ENCODE measurements at places on chromosomes 2 and 18.

- no peak for DNase-seq
These were observed 64.4 kb downstream of the KLHL29 start for GRCh38 chr2:23449413-23449812.

- DNase-seq: peak; percentile 55
These were observed 1.0 kb upstream of the B4GALT6 start for GRCh38 chr18:31685097-31686082.

GRCh38 chr2:105307550-105307949 lies 22.0 kb downstream of the TGFBRAP1 start:
- no peak for DNase-seq

- DNase-seq: no peak
These were observed 92.2 kb upstream of the PID1 start for GRCh38 chr2:229363185-229363814.

GRCh38 chr2:85754313-85755095 lies 713 bp downstream of the ATOH8 start:
- no peak for DNase-seq

GRCh38 chr2:10688921-10689807 lies 611 bp downstream of the NOL10 start:
- no peak for DNase-seq

GRCh38 chr2:205590759-205591158 lies 91.5 kb upstream of the NRP2 start:
- no peak for DNase-seq

GRCh38 chr2:230765611-230766300 lies 53.1 kb downstream of the CAB39 start:
- DNase-seq: no peak

GRCh38 chr2:172294983-172295382 lies 132.4 kb upstream of the ITGA6 start:
- DNase-seq: no peak

DNA sequence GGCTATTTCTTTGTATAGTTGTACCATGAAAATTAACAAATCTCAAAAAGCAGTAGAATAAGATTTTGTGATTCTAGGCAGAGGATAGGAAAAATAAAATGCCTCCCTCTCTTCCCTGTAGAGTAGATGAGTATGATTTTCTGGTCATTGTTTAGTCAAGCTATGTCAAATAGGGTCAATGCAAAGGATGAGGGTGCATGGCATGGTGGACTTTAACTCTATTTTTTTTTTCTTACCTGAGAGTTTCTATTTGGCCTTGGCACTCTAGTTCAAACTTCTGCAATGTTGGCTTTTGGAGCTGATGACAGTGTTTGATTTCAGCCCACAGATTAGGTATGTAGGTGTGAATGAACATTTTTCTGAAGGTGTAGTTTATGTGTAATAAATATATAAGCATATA lies 224.5 kb downstream of the TRIB2 start:
- no peak for DNase-seq

DNA sequence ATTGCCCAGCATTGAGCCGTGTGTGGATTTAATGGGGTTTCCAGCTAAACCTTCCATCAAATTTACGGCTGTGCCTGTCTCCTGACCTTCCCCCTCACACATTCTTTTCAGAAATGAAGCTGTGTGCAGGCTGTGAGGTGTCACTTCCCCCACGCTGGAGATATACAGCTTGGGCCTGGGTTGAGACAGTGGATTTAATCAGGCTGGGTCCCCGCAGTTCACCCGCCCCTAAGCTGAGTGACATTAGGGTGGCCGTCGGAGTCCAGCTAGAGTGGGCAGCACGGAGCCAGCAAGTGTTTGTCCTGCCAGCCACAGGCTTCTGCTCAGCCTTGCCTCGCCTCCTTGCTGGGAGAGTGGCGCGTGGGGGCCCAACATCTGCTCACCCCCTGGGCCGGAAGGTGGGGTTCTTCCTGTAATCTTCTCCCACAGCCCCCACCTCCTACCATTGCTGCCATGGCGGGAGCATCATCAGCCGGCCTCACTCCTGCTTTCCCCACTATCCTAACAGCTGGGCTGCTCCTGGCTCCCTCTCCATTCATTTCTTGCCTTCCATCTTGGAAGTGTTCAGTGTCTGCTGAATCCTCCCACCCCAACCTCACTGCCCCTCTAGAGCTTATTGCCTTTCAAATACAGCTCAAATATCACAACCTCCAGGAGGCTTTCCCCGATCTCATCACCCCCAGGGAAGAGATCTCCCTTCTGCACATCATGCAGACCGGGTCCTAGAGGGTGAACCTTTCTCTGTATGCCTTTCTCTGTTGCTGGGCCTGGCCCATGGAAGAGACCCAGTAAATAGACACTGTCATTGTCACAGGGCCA lies 149.0 kb downstream of the GLI2 start:
- no peak for DNase-seq

- DNase-seq: no peak
These were observed 868.1 kb upstream of the CNTNAP5 start for GRCh38 chr2:123157016-123157415.

DNA sequence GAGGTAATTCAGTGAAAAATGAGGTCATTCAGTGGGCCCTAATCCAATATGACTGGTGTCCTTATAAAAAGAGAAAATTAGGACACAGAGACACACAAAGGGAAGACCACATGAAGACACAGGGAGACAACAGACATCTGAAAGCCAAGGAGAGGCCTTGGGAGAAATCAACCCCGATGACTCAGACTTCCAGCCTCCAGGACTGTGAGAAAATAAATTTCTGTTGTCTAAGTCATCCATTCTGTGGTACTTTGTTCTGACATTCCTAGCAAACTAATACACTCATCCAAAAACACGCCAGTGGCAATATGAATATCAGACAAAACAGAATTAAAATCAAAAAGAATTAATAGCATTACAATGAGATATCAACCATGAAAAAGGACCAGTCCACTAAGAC lies 303.7 kb downstream of the SS18 start:
- DNase-seq: no peak

DNA sequence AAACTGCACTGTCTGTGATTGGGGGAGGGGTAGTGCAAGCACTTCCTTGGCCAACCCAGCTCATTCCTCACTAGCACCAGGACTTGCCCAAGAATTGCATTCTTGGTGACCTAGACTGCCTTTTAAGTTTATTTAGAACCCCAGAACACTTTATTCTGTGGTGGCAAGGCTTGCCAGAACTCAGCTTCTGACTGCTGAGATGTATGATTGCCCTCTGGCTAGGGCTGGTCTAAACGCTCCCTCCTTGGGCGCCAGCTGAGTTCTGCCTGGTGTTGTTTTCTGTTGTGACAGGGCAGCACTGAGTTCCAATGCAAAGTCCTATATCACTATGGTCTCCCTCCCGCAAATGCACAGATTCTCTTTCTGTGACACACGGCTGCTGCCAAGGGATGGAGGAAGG lies 247.7 kb downstream of the ZNF385B start:
- no peak for DNase-seq

GRCh38 chr2:159096901-159097300 lies 128.5 kb downstream of the TANC1 start:
- no peak for DNase-seq

DNA sequence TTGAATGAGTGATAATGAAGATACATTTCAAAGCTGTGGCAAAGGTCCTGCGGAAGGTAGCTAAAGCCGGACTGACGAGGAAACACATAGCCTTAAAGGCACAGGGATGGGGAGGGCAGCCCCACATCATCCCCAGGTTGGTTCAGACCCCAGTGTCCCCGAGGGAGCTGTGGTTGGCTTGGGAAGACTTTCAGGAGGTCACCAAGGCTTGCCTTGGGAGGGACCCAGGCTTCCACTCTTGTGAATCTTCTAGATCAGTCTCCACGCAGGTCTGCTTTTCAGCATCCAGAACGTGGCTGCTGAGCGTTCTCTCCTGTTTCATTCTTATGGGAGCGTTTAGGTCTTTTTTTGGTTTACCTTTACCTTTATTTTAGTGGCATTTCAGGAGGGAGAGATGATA lies 16.8 kb downstream of the KIF1A start:
- DNase-seq: no peak

DNA sequence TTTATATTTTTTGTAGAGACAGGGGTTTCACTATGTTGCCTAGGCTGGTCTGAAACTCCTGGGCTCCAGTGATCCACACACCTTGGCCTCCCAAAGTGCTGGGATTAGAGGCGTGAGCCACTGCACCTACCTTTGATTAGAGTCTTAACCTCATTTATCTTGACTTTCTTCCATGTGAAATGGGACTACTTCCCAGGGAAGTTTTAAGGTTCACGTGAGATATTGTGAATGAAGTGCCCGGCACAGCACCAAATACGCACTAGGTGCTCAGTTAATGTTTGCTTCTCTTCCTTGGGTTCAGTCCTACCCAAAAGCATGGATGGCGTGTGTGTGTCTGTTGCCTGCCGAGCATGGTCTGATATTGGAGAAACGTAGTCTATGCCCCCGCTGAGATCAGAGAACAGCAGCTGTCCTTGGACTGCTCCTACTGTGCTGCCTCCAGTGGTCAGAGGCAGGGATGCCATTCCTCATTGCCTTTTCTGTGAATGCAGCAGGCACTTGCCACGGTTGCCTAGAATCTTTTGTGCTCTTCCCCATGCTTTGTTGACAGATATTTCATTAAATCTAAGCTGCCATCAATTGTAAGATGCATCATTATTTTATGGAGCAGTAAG lies 12.3 kb upstream of the TFCP2L1 start:
- no peak for DNase-seq

DNA sequence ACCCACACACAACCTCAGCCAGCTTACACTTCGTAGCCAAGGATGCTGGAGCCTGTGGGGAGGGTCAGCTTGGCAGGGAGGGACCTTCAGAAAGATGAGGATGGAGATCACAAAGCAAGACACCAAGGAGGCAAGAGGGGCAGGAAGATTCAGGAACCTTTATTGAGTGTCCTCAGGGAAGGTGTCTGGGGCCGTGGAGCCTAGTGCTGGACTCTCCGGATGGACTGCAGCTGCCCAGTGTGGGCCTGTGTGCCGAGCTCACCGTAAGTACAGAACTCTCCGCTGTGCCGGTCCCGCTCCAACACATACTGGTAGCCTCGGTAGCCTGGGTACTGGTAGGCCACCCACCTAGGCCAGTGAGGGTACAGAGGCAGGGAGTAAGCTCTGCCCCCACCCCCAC lies 3.2 kb downstream of the CRYBA2 start:
- no peak for DNase-seq

- DNase-seq: no peak
These were observed 208.0 kb upstream of the SPOPL start for GRCh38 chr2:138293549-138293948.

DNA sequence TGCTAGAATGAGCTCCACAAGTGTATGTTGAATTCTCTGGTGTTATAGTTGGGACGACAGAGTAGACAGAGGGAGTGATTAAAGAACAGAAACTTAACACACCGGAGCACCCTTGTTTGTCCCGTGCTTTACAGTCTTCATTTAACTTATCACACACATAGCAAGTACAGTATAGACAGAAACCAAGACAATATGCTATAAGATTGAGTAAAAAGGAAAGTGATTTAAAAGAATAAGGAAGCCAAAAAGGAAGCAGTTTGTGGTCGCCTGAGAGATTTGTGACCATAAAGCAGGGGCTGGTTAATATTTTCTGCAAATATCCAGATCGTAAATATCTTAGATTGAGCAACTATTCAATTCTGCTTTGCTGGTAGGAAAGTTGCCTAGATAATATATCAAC lies 1128.4 kb downstream of the TSN start:
- DNase-seq: no peak

DNA sequence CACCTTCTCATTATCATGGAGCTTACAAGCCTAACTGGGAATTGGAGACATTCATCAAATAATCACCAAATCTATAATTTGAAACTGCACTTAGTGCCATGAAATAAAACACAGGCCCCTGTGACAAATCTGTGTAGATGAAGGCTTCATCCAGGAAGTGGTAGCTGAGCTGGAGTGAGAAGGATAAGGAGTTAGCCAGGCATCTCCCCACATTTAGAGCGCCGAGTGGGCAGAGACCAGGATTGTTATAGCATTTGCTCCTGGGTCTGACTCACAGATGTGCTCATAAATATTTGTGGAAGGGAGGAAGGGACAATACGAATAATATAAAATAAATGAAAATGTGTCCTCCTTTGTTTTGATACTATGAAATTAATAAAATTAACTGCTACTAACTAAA lies 2.5 kb upstream of the MAT2A start:
- DNase-seq: no peak

GRCh38 chr2:236765478-236765877 lies 195.9 kb downstream of the ACKR3 start:
- no peak for DNase-seq

- DNase-seq: no peak
These were observed 72.5 kb upstream of the SMAD2 start for GRCh38 chr18:48002933-48003365.

- no peak for DNase-seq
These were observed 1.9 kb downstream of the CD302 start for GRCh38 chr2:159795841-159796690.

- DNase-seq: no peak
These were observed 62.8 kb downstream of the PRELID3A start for GRCh38 chr18:12470382-12471075.

DNA sequence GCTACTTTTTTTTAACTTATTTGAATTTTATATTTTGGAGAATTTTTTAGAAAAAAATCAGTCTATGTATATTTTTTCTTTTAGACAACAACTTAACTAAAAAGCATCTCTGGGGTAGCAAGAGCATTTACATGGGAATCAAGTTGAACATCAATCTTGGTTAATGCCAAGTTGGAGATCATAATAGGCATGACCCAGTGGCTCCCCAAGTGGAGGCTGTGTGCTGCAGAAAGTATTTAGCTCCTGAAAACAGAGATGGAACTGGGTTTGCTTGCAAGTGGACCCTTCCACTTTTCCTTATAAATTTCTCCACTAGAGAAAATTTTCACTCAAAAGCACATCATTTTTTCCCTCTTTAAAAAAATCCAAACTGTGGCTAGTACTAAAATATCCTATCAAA lies 23.9 kb upstream of the CAVIN2 start:
- no peak for DNase-seq

GRCh38 chr18:3869848-3870247 lies 419.9 kb downstream of the TGIF1 start:
- no peak for DNase-seq

DNA sequence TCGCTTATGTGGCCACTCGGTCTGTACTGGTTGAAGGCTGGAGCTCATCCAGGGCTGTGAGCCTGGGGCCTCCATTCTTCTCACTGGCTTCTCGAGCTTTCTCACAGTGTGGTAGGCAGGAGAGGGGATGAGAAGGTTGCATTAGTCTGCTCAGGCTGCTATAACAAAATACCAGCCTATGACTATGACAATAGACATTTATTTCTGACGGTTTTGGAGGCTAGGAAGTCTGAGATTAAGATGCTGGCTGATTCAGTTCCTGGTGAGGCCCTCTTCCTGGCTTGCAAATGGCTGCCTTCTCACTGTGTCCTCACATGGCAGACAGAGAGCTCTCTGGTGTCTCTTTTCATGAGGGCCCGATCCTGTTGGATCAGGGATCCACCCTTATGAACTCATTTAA lies 6.2 kb upstream of the STK25 start:
- DNase-seq: no peak

DNA sequence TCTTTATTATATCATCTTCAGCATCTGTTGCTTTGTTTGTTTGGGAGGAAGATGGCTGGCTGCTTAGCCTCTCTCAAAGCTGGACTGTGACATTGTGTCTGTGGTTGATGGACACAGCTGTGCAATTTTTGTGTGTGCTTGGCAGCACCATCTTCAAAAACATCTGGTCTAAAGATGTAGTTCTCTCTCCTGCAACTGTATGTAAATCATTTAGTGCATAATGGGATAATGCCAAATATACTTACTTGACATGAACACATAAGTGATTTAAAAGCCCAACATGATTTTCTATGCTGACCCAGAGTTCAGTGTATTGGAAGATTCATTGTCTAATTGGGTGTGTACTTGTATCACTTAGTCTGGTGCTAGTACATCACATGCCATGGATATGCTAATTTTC lies 112.2 kb downstream of the MAP4K4 start:
- no peak for DNase-seq

GRCh38 chr18:6145645-6146306 lies 250.5 kb upstream of the TMEM200C start:
- no peak for DNase-seq
